ENCODE measurements at places on chromosomes 11 and 22. TPM values are rescaled to one million over a fixed set of nuclear protein-coding genes. Genes with fewer than 3 reads are reported as not detected.

Gene EED
- total RNA-seq, result 17.4 TPM

Gene C11orf97
- total RNA-seq, result not detected

Gene MYOD1
- total RNA-seq, result not detected

Gene LIF
- 9.8 TPM for total RNA-seq

Gene OR2D2
- 0.72 TPM for total RNA-seq

Gene KRTAP5-9
- total RNA-seq, result 1.4 TPM

Gene FAM89B
- 45.2 TPM for total RNA-seq

Gene ZNF280B
- 0.26 TPM for total RNA-seq

Gene LRRC32
- 14.9 TPM for total RNA-seq

Gene BAIAP2L2
- 1.7 TPM for total RNA-seq

Gene FOLR1
- 4.3 TPM for total RNA-seq

Gene TMPRSS5
- 4.9 TPM for total RNA-seq

Gene MPZL3
- total RNA-seq, result 87.2 TPM

Gene COPB1
- 64.8 TPM for total RNA-seq

Gene YPEL4
- total RNA-seq, result 1.2 TPM

Gene C11orf52
- total RNA-seq, result 7.5 TPM

Gene TMPRSS6
- 0.30 TPM for total RNA-seq

Gene KRTAP5-11
- total RNA-seq, result 7.3 TPM

Gene DEFB131B
- not detected for total RNA-seq

Gene PTGDR2
- total RNA-seq, result 0.19 TPM

Gene C11orf91
- not detected for total RNA-seq

Gene CARD18
- 26.0 TPM for total RNA-seq

Gene SPATA19
- not detected for total RNA-seq

Gene MMP11
- 3.9 TPM for total RNA-seq
